Activated CD4-positive, alpha-beta memory T cell treated with anti-CD3 and anti-CD28 coated beads, Interleukin-2, amount 10 ng/mL, durations not matched to agents 7 days and 5 days (primary cell): ENCODE measurements at places on chromosomes 13 and 19.

DNA sequence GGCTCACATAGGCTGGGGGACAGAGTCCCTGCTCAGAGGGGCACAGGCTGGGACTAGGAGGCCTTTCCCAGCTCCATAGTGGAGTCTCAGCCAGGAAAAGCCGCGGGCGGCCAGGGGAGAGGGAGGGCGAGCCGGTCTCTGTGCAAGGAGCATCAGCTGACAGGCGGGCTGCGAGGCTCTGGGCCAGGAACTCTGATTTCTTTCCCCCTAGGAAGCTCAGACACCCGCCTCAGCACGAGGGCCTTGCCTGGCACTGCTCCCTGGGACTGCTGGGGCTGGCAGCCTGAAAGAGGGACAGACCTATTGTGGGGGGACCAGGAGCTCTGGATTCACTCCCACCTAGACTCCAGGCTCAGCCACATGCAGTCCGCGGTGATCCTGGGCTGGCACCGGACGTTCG lies 2.2 kb upstream of the PLK5 start:
- H3K36me3 ChIP-seq = peaks cover 3% of the 10 kb centered on the region
- no peak overlapping the region for H3K4me3 ChIP-seq
- no peak overlapping the region for H3K27ac ChIP-seq
- H3K4me1 ChIP-seq = peaks cover 4% of the 10 kb centered on the region

DNA sequence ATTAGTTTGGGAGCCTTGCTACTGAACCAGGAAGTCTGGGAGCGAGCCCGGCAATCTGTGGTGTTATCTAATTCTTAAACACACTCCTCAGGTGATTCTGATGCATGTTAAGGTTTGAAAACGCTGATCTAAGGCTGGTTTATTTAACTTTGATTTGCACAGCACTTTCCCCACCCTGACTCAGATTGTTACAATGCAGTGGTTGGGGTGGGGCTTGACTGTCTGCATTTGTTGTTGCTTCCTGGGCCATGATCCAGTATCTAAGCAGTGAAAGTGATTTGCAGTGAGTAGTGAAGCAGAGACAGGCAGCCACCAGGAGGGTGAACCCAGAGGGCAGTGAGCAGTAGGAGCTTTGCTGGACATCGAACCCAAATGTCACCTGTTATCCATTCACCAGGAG lies 81.6 kb upstream of the ARGLU1 start:
- DNase-seq = no peak
- H3K27ac ChIP-seq = no peak overlapping the region
- H3K4me3 ChIP-seq = no peak overlapping the region
- no peaks in the 10 kb centered on the region for H3K36me3 ChIP-seq
- no peaks in the 10 kb centered on the region for H3K4me1 ChIP-seq
- H3K27me3 ChIP-seq = no peaks in the 10 kb centered on the region

- no peak within 1 kb of the TSS for H3K4me3 ChIP-seq
- no peaks in the 10 kb centered on the region for H3K36me3 ChIP-seq
- H3K27ac ChIP-seq = no peak within 1 kb of the TSS
These were observed at the start of gene F10 for GRCh38 chr13:113122550-113123225. Gene F10, plus strand, starts transcription at chr13:113122799. Its CDS starts 57 bp downstream, at chr13:113122856.

- no peaks in the 10 kb centered on the region for H3K36me3 ChIP-seq
- peak overlapping the region; percentile 42 for H3K4me3 ChIP-seq
- H3K4me1 ChIP-seq = peaks cover 36% of the 10 kb centered on the region
- peak; percentile 33 for DNase-seq
- peak overlapping the region; percentile 73 for H3K27ac ChIP-seq
These were observed 60.8 kb downstream of the ALOX5AP start for GRCh38 chr13:30796132-30796572.

DNA sequence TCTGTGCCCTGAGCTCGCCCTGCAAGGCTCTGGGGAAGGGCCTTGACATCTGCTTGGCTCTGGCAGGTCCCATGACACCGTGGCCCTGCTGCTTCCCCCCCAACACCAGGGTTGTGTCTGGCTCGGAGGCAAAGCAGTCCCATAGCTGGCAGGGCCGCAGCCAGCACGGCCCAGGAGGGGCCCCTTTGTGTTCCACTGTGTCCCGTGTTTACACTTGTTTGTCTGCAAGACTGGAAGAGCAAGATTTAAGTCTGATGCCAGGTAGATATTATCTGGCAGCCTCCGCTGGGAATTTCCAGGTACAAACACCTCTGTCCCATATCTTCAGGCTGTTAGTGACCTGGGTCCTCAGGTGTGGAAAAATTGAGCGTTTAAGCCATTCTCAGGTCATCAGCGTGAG lies 44.3 kb downstream of the MCF2L start:
- H3K4me1 ChIP-seq = no peaks in the 10 kb centered on the region
- H3K4me3 ChIP-seq = no peak overlapping the region
- no peaks in the 10 kb centered on the region for H3K36me3 ChIP-seq
- no peak overlapping the region for H3K27ac ChIP-seq
- no peak for DNase-seq

GRCh38 chr13:28049215-28049614 lies 51.2 kb downstream of the FLT3 start:
- H3K27me3 ChIP-seq = peaks cover 17% of the 10 kb centered on the region
- H3K27ac ChIP-seq = no peak overlapping the region
- no peaks in the 10 kb centered on the region for H3K36me3 ChIP-seq

DNA sequence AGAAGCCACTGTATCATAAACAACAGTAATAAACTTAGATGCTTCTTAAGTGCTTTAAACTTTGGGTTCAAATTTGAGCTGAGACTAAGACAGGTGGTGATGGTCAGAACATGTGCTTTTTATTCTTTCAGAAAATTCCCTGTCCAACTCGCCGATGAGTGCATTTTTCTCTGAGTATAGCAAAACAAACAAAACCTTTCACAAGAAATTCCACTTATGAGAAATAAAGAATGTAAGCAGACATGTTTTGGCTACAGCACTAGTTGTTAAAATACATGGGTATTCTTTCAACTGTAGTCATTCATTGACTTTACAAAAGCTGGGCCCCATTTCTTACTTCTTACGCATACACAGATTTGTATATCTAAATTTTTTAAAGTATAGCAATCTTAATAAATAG lies 125.6 kb downstream of the SPRY2 start:
- no peak overlapping the region for H3K27ac ChIP-seq
- no peak for DNase-seq
- no peaks in the 10 kb centered on the region for H3K27me3 ChIP-seq
- no peak overlapping the region for H3K4me3 ChIP-seq

DNA sequence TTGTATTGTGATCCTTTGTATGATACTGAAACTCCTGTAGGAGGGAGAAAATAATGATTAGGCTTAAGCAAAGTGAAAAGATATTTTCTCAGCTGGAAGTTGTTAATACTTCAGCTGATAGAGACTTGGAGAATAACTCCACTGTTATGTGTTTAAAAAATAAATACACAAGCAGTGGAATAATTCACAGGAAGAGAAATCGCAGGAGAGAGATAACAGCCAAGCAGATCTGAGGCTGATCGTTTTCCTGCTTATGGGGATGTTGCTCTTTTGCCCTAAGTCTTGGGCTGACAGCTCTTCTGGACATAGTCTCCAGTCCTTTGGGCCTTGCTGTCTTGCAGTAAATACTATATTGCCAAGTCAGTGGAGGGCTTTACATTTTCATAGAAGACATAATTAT lies 93.3 kb downstream of the OLFM4 start:
- H3K36me3 ChIP-seq = no peaks in the 10 kb centered on the region
- H3K4me1 ChIP-seq = no peaks in the 10 kb centered on the region
- no peak overlapping the region for H3K4me3 ChIP-seq
- no peaks in the 10 kb centered on the region for H3K27me3 ChIP-seq

- H3K4me3 ChIP-seq = no peak overlapping the region
- H3K36me3 ChIP-seq = peaks cover 33% of the 10 kb centered on the region
- DNase-seq = no peak
- no peak overlapping the region for H3K27ac ChIP-seq
These were observed 6.3 kb downstream of the ARHGAP33 start for GRCh38 chr19:35781650-35782049.

GRCh38 chr13:20404488-20405222 lies 121.0 kb downstream of the CRYL1 start:
- peaks cover 33% of the 10 kb centered on the region for H3K4me1 ChIP-seq
- no peaks in the 10 kb centered on the region for H3K27me3 ChIP-seq
- H3K27ac ChIP-seq = no peak overlapping the region
- no peak overlapping the region for H3K4me3 ChIP-seq

GRCh38 chr19:11767633-11768133 lies 883 bp downstream of the ZNF441 start:
- H3K4me1 ChIP-seq = peaks cover 20% of the 10 kb centered on the region
- H3K27ac ChIP-seq = peak overlapping the region; percentile 80
- DNase-seq = peak; percentile 32
